ENCODE measurements at places on chromosomes 2 and 18.

GRCh38 chr2:236334122-236334876, 70.1 kb upstream of the ASB18 start:
- DNase-seq, result no peak

DNA sequence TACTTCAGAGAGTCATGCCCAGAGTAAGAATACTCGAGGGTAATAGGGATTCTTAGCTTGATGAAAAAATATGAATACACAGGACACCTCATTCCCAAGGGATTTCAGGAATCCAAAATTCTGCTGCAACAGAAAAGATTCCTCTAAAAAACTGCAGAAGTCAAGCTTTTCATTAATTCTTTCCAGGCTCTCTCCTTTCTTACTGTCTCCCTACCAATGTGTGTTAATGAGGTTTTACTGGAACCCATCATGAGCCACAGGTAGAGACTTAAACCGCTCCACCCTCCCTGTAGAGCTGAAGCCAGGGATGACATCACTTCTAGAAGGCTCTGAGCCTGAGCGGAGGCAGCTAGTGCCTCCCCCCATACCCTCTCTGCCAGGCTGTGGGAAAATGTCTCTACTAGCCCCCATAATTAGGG, 3.4 kb downstream of the SDC1 start:
- no peak for DNase-seq

GRCh38 chr2:216774620-216775019, 79.3 kb upstream of the IGFBP5 start:
- DNase-seq, result peak; percentile 98

- DNase-seq, result no peak
These were observed 168.8 kb downstream of the THADA start for GRCh38 chr2:43427032-43427424.

- DNase-seq, result no peak
These were observed 69.4 kb downstream of the SCG2 start for GRCh38 chr2:223532712-223533111.

DNA sequence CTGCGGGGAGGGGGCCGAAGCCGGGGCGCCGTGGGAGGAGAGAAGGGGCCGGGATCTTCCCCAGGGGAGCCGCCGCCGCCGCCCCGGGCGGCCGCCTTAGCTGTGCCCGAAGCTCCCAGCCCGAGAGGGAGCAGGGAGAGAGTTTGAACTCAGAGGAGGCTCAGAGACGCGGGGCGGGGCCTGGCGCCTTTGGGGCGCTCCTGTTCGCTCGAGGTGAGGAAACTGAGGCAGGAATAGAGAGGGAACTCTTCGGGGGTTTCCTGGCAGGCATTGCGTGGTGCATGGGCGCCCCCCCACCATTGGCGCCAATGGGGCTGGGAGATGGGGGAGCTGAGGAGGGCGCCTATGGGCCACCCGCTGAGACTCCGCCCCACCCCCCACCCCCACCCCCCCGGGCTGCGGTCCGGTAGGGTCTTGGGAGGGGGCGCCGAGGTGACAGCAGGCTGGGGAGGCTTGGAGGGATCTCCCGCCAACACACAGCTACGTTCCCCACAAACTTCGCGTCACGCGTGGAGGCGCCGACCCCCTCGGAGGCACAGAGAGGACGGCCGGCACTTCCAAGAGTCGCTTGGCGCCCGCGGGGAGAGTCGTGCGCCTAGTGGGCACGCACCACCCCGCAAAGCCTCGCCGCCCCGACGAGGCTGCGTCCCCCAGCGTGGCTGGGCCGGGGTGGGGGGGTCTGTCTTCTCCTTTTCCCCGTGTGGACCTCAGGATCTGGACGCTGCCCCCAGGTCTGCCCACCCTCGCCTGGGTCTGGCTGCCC, 680 bp downstream of the CTDSP1 start:
- peak; percentile 47 for DNase-seq

- DNase-seq, result no peak
These were observed 25.8 kb upstream of the PLB1 start for GRCh38 chr2:28469947-28470535.

- no peak for DNase-seq
These were observed 122.8 kb upstream of the RMDN2 start for GRCh38 chr2:37802211-37802752.

DNA sequence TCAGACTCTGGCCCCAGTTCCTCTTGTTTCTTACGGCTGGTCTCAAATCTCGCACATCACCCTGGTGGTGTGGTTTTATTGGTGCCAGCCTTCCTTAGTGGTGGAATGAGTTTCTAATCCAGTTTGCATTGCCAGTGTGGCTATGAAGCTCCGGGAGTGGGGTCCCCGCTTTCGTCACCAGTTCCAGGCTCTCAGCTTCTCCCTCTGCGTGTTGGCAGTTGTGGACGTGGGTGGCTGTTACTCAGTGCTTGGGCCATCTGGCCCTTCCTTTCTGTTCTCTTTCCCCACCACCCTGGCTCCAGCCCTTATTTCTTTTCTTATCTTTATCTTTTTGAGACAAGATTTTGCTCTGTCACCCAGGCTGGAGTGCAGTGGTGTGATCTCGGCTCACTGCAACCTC, 30.1 kb downstream of the EFR3B start:
- no peak for DNase-seq

DNA sequence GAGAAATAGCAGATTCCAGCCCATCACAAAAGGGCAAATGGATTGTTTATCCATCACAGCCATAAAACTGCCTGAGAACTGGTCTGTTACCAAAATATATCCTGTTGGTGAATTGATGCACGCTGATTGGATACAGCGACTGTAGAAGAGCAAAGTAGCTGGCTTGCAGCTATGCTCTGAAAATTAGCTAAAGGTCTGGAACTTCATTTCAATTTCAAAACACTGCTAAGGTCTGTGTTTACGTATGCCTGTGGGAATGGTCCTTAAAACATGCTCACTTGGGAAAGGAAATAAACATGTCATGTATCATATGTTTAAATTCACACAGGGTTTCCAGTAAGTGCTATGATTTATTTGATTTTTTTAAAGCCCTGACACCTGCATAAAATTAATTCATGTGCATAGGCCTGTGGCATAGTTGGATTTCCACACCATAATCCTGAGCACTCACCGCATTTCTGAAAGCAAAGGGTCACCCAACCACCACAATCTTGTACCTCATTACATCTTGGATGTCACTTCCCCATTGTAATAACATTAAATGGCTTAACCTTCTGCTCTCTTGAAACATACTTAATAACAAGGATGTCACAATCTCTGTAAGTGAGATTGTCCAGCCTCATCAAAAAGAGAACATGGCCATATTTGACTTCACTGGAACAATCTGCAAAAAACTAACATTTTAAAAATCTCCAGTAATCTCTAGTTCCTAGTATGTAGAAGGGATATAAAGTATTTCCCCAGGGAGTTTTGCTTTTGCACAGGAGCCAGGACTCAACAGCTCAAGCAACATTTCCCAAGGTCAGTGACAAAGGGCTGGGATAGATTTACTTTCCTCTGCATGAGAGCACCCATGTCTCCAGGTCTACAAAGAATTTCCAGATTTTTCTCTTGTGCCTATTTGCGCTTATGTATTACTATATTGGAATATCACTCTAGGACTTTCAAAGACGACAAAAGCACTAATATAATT, 109.8 kb downstream of the FARSB start:
- peak; percentile 82 for DNase-seq

GRCh38 chr2:75607988-75608683, 38.4 kb upstream of the MRPL19 start:
- peak; percentile 47 for DNase-seq

- DNase-seq, result no peak
These were observed 24.2 kb upstream of the HES6 start for GRCh38 chr2:238264072-238264460.

DNA sequence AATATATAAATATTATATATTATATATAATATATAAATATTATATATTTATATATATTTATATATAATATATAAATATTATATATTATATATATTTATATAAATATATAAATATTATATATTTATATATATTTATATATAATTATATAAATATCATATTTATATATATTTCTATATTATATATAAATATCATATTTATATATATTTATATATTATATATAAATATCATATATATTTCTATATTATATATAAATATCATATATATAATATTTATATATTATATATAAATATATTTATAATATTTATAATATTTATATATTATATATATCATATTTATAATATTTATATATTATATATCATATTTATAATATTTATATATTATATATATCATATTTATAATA, 321.4 kb downstream of the CDH2 start:
- no peak for DNase-seq

- no peak for DNase-seq
These were observed 12.1 kb upstream of the TPO start for GRCh38 chr2:1400943-1401735.

DNA sequence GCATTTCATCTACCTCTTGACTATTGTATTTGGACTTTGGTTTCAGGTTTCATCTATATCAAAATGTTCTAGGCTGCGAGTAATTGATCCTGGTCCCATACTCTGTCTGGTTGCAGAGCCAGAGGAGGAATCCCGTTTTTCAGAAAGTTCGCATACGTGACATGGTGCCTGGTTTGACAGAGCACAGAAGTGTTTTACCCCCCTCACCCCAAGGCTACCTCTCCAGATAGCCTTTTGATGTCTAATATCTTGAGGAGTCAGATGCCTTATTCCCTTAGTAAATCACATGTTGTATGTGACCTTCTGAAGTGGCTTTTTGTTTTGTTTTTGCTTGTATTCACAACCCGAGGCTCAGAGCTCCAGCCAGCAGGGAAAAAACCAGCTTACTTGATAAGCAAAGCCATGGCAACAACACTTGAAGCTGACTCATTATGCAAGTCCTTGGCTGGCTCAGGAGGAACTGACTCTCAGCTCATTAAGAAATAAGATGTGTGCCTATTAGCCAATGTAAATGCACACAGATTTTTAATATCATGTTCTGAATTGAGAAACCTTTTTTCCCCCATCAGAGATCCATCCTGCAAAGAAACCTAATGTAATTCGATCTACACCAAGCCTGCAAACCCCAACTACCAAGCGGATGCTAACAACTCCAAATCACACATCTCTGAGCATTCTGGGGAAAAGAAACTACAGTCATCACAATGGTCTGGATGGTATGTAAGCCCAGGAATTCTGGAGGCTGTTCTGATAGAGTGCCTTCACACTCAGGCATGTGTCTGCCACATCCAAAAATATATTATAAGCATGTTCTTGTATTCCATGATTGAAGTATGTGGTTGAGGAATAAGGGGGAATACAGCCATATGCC, 41.4 kb downstream of the OXER1 start:
- DNase-seq, result peak; percentile 92

DNA sequence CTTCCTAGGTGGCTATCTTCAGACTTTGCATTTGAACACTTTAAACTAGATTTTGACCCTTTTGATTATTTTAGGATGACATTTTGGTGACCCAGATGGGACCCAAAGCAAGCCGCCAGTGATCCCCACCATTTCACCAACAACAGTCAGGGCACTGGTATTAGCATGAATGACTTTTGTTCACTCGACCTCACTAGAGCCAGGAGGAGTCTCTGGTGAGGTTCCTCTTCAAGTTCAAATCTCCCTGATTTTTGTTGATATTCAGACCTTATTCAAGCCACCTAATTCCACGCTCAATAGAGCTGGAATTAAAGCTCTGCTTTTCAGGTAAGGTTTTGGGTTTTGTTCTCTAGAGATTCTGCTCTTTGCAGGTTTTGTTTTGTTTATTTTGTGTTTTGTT, 202.3 kb downstream of the MREG start:
- DNase-seq, result no peak

GRCh38 chr2:34498561-34498960, 899.5 kb upstream of the FAM98A start:
- no peak for DNase-seq

- no peak for DNase-seq
These were observed 7.6 kb upstream of the PLB1 start for GRCh38 chr2:28488083-28488830.

- DNase-seq, result no peak
These were observed 80.3 kb downstream of the VAPA start for GRCh38 chr18:9994026-9994570.

DNA sequence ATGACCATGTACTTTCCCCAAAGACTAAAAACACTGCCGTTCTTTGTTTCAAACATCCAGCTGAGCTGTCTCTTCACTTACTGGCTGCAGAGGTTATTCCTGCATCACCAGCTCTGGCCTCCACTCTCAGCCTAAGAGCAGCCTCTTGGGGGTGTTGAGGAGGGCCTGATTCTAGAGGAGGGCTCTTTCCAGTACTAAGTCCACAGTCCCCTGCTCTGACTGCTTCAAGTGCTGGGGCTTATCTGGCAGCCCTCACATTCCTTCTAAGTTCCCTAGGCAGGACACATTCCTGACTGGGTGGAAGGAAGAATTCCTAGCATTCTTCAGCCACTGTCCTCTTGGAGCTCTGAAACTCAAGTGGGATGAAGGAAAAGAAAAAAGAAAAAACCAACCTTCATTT, 32.9 kb upstream of the EHBP1 start:
- peak; percentile 68 for DNase-seq

DNA sequence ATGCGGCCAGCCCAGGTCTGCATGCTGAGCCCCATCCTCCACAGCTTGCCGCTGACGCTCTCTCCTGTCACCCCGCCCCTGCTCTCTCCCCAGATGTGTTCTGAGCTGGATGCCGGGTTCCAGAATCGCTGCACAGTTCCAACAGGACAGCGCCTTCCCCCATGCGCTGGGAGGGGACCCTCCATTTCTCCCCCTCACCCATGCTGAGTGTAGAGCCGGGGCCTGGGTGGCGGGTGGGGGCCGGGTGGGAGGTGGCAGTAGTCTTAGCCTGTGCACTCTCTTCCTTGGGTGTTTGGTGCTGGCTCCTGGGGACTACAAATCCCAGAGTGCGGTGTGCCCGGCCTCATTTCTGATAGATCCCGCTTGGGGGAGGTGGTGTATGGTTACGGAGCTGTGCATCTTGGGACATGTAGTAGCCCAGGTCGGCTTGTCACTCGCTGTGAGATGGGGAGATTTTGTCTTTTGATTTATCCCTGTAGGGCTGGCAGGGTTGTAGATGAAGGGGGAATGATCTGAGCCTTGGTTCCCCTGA, 6.8 kb downstream of the DNAJB2 start:
- DNase-seq, result no peak

- DNase-seq, result peak; percentile 66
These were observed 111.6 kb upstream of the TACR1 start for GRCh38 chr2:75310876-75311275.

GRCh38 chr18:7737550-7737949, 170.4 kb downstream of the PTPRM start:
- no peak for DNase-seq

GRCh38 chr2:223613017-223613950, 11.1 kb upstream of the SCG2 start:
- peak; percentile 99 for DNase-seq

DNA sequence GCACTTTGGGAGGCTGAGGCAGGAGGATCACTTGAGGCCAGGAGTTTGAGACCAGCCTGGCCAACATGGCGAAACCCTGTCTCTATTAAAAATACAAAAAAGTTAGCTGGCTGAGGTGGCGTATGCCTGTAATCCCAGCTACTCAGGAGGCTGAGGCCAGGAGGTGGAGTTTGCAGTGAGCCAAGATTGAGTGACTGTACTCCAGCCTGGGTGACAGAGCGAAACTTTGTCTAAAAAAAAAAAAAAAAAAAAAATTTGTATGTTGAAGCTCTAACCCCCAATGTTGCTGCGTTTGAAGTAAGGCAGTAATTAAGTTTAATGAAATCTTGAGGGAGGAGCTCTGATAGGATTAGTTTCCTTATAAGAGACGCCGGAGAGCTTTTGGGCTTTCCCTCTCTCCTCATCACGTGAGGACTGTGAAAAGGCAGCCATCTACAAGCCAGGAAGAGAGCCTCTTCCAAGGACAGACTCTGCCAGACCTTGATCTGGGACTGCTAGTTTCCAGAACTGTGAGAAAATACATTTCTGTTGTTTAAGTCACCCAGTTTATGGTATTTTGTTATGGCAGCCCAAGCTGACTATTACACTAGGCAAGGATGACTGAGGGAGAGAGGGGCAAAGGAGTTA, 11.5 kb upstream of the PNPT1 start:
- no peak for DNase-seq
